ENCODE measurements at places on chromosomes 2 and 18.

- peak; percentile 74 for DNase-seq
Measured at GRCh38 chr2:67733517-67733916, 329.3 kb downstream of the C1D start.

- DNase-seq = peak; percentile 62
Measured at GRCh38 chr18:8701546-8702118, 3.7 kb upstream of the MTCL1 start.

DNA sequence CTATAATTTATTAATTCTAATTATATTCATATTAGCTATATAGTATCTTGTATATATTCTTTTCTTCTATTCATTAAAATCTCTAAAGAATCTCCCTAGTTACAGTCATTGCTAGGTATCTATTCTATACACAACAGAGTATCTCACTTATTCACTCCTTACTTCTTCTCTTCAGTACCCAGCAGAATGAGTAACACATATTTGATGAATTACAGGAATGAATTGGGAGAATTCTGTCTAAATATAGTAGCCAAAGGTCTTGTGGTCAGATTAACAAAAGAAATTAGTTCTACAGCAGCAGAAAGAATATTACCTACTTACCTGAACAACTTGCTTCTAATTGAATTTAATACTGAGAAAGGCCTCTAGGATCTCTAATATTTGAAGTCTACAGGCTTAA, 758.0 kb upstream of the ZEB2 start:
- DNase-seq = peak; percentile 28

DNA sequence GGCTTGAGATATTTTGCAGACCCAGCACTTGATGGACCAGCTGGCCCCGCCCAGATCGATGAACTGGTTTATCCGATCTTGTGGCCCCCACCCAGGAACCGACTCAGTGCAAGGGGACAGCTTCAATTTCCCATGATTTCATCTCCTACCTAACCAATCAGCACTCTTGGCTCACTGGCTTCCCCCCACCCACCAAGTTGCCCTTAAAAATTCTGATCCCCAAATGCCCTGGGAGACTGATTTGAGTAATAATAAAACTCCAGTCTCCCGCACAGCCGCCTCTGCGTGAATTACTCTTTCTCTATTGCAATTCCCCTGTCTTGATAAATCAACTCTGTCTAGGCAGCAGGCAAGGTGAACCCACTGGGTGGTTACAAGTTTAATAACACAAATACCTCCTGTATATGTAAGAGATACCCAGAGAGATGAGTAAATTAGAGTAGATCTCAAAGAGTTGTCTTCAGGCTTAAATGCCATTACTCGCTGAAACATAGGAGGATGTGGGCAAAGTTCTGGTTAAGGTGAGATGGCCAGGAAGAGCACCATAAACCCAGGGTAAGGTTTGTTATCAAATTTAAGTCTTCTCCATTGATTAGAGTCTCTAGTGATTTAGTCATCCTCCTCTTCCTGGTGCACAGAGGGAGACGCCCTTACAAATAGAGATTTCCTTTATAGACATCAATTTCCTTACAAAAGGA, 222.8 kb downstream of the ARL4C start:
- no peak for DNase-seq

- no peak for DNase-seq
Measured at GRCh38 chr2:85754313-85755095, 713 bp downstream of the ATOH8 start.
